ENCODE measurements at places on chromosomes 16 and 17.

GRCh38 chr17:75228305-75228704 lies 22.8 kb downstream of the NUP85 start:
- DNase-seq: no peak

DNA sequence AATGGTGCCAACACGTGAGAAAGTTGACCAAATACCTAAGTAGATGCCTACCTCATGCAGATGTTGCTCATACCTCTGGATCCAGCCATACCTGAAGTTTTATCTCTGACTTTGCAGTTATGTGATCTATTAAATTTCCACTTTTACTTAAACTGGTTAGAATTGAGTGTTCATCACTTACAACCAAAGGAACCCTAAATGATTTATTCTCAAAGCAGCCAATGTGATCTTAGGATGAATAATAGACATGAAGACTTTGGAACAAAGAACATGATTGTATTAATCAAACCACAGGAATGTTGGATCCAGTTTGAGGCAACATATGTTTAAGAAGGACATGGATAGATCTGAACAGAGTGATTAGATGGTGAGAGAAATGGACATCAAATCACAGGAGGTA lies 68.7 kb downstream of the IRX6 start:
- DNase-seq: no peak

DNA sequence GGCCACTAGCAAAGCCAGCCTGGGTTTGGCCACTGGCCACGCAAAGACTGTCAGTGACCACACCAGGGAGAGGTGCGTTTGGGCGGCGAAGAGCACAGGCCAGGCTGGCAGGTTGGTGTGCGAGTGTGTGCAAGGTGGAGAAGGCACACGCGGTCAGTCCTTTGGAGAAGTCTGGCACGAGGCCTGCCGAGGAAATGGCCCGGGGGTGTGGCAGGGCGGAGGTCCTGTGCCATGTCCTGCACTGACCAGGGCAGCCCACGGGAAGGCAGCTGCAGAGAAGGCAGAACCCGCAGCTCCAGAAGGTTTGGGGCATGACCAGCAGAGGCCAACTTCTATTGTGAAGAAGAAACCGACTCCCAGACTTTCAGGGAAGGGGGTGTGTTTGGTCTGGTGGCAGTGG lies 90.8 kb downstream of the ADCY9 start:
- no peak for DNase-seq

DNA sequence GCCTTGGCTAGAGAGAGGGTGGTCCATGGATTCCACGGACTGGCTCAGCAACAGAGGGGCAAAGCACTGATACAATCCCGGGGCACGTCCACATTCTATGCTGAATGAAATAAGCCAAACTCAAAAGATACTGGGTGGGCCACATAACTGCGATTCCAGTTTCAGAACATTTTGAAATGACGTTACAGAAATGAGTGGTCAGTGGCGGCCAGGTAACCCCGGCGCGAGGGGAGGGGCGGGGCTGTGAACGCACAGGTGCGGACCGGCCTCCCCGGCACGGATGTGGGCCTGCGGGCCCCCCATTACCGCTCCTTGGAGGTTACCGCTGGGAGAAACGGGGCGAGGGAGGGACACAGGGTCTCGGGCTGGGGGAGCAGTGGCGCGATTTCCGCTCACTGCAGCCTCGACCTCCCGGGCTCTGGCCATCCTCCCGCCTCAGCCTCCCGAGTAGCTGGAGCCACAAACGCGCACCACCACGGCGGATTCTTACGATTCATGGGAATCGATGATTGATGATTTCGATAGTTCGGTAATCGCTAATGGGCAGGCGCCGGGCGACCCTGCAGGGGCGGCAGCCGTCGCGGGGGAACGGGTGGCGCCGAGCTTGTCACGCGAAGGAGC lies 559 bp downstream of the MVD start:
- peak; percentile 10 for DNase-seq

GRCh38 chr16:17556276-17557052 lies 85.7 kb upstream of the XYLT1 start:
- peak; percentile 5 for DNase-seq

DNA sequence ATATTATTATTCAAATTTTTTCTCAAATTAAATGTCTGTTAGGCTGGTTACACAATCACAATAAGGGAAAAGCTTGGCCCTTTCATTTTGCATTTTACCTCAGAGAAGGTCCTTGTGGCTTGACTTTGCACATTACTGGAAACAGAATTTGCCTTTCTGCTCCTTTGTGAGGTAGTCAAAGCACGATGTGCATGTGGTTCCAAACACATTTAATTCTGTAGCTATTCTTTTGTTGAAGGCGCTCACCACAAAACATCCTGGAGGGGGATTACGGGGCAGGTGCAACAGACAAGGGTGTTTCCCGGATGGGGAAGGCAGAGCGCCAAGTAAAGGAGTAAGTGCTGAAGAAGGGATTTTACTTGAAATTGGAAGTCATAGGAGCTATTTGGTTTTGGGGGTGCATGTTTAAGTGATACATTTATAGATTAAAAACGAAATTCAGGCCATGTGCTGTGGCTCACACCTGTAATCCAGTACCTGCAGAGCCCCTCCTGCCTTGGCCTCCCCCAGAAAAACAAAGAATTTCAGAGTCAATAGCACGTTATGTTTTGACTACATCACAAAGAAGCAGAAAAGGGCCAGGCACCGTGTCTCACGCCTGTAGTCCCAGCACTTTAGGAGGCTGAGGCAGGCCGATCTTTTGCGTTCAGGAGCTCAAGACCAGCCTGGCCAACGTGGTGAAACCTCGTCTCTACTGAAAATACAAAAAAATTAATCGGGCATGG lies 31.2 kb upstream of the TENT4B start:
- no peak for DNase-seq

DNA sequence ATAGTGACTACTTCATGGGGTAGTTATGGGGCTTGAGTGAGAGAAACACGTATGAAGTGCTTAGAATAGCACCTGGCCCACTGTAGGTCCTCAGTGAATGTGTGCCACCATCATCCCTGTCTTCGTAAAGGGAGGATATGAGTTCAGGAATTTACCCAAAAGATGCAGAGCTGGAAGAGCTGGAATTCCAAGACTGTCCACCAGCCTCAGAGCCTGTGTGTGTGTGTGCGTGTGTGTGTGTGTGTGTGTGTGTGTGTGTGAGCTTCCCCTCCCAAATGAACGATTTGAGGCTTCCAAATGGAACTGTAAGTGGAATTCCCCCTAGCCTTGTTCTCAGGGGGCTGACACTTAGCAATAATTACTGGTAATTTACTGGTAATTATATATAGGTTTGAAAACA lies 27.3 kb downstream of the WFDC1 start:
- DNase-seq: no peak

GRCh38 chr17:63967953-63968352 lies 4.8 kb downstream of the SCN4A start:
- no peak for DNase-seq

- no peak for DNase-seq
Measured at GRCh38 chr16:1425616-1426370, 5.1 kb upstream of the PERCC1 start.

- peak; percentile 79 for DNase-seq
Measured at GRCh38 chr17:7862692-7863437, 5.1 kb downstream of the CYB5D1 start.

DNA sequence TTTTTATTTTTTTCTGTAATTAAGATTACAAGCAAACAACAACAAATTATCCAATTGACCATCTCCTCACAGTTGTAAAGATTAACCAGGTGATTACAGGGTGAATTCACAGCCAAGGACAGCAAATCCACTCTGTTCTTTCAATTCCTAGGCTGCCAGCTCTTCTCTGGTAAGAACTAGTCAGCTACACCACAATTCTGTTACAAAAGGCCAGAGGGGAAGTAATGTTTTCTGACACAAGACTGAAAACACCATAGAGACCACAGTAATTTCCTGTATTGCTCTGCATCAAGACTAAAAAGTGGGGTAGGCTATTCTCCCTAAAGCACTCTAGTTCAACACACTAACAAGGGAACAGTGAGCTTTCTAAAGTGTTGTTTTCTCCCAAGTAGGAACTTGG lies 10.6 kb downstream of the CA10 start:
- no peak for DNase-seq

- no peak for DNase-seq
Measured at GRCh38 chr17:82527898-82528297, 8.4 kb downstream of the FOXK2 start.

DNA sequence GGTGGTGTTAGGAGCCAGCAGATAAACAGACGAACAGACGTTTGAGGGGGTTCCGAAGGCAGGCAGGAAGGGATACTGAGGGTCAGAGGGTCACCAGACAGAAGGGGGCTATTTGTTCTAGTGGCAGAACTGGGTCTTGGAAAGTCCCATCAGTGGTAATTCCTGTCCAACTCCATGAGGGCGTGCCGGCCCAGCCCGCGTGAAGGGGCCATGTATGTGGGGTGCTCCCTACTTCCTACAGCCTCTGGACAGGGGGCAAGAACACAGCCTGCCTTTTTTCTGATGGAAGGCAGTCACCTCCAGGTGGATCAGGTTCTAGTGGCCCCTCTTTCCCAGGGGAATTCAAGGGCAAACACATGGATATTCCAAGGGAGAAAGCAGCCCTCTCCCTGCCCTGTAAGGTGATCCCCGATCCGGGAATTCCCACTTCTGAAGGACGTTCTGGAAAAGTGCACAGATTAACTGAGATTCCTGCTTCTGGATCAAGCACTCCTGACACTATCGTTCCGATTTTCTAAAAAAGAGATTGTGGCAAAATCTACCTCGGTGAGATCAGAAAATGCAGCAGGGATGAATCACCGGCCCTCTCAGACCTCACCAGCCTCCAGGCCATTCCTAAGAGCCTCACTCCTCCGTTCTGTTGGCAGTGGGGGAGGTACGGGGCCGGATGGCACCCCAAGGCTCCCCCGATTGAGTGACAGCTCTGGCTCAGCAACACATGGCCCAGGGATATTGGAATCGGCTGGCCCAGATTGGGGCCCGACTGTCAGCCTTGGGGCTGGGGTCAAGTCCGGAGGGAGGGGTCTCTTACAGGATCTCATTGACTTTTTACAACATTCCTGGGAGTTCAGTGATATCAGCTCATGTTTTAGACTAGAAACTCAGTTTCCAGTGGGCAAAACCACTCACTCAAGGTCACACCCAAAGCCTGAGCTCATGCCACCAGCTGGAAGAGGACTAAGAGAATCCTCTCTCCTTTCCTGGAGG lies 12.4 kb downstream of the STX1B start:
- DNase-seq: no peak

DNA sequence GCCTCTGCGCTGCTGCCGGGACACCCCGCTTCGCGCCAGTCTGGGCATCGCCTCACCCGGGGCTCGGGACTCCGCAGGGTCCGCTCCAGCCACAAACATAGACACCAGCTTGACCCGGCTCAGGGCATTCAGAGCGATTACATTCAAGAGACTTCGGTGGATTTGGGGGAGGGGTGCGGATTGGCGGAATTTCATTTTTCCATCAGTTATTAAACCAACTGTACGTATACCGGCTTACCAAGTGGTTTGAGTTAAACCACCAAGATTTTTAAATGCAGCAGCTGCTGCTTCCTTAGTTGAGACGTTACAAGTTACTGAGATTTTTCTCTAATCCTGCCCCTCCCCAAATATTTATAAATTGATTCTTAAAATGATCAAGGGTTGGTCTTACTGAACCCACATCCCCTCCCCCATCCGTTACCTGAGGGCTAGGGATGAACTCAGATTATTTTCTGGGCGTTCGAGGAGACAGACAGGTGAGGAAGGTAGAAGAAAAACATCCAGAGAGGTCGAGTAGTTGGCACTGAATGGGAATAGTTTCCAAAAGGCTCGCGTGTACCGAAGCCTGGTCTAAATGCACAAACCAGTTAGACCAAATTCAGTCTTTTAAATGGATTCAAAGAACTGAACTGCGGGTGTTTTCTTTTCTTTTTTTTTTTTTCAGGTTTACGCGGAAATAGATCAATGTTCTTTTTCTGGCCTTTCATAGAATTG lies 1.5 kb downstream of the CRHR1 start:
- no peak for DNase-seq

DNA sequence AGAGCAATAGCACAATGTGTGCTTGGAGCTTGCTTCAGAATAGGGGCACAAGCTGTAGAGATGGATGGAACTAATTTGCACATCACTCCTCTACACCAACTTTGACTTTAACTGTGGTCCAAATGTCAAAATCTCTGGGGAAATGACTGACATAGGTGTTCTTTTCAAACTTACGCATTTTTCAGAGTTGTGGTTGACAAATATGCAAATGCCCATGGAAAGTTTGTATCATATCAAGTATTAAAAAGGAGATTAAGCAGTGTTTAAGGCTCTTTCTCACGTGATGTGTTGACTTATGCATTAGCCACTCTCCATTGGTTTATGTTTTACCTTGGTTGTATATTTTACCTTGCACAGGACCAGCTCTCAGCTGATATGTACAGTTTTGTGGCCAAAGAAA lies 77.1 kb downstream of the ELAC2 start:
- DNase-seq: no peak

- peak; percentile 16 for DNase-seq
Measured at GRCh38 chr17:37702598-37702997, 42.3 kb downstream of the HNF1B start.

- no peak for DNase-seq
Measured at GRCh38 chr16:80754476-80754875, 49.9 kb downstream of the CDYL2 start.

- DNase-seq: no peak
Measured at GRCh38 chr16:50476486-50477255, 71.5 kb upstream of the NKD1 start.

DNA sequence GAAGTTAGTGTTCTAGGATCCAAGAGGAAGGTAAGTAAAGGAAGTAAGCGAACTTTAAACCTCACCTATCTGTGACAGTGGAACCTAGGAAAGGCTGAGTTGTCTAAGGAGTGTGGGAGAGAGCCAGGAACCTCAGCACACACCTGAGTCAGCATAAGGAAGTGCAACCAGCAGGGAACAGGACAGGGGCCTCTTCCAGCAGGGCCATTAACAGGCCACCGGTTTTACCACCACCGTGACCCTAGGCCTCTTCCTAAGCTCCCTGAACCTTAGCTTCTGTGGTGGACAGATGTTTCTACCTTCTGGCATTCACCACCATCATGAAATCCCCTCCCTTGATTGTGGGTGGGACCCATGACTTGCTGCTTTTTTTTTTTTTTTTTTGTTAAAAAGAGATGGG lies 26.7 kb upstream of the GPATCH8 start:
- no peak for DNase-seq

GRCh38 chr16:50676684-50677225 lies 4.4 kb downstream of the SNX20 start:
- DNase-seq: no peak

DNA sequence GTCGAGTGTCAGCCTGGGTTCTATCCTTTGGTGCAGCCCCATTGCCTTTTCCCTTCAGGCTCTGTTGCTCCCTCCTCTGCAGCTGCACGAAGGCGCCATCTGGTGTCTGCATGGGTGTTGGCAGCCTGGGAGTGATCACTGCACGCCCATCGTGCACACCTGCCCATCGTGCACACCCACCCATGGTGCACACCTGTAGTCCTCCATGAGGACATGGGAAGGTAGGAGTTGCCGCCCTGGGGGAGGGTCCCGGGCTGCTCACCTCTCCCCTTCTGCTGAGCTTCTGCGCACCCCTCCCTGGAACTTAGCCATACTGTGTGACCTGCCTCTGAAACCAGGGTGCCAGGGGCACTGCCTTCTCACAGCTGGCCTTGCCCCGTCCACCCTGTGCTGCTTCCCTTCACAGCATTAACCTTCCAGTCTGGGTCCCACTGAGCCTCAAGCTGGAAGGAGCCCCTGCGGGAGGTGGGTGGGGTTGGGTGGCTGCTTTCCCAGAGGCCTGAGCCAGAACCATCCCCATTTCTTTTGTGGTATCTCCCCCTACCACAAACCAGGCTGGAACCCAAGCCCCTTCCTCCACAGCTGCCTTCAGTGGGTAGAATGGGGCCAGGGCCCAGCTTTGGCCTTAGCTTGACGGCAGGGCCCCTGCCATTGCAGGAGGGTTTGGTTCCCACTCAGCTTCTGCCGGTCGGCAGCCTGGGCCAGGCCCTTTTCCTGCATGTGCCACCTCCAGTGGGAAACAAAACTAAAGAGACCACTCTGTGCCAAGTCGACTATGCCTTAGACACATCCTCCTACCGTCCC lies 2.9 kb downstream of the CTRL start:
- DNase-seq: peak; percentile 82
